ENCODE measurements at places on chromosomes 4 and X.

- DNase-seq, result no peak
These were observed 69.8 kb upstream of the FAT4 start for GRCh38 chr4:125244848-125245450.

DNA sequence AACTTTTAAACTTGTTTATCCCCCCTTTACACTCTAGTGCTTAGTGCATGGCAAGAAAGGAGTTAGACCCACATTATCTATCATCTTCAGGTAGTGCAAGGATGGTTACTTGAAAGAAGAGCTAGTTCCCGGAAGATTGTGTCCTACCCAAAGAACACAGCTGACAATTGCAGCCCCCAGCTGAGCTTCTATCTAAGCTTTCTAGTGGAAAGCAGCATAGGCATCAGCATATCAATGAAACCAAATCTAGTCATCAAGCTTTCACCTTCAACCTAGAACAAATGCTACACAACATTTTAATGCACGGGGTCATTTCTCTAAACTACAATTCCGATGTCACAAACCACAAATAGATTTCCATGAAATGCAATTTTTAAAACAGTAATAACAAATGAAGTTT is 88.9 kb upstream of the TFDP3 start:
- no peak for DNase-seq

GRCh38 chr4:38088321-38088720 is 128.1 kb downstream of the PTTG2 start:
- DNase-seq, result no peak

GRCh38 chr4:91746551-91746950 is 557.2 kb upstream of the GRID2 start:
- no peak for DNase-seq

GRCh38 chrX:19293606-19294325 is 50.0 kb upstream of the PDHA1 start:
- DNase-seq, result no peak

DNA sequence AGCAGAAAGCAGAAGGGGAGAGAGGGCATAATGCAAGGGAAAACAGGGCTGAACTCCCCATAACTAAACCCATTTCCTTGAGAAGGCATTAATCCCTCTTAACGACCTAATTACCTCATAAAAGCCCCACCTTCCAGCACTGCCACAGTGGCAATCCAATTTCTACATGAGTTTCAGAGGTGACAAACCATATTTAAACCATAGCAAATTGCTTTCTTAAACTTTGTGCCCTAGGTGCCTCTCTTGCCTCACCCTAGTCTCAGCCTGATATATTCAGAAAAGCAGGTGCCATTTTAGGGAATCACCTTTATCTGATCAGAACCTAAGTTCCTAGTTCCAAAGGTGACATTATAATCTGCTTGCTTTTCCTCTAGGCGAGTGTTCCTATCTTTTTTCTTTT is 48.9 kb downstream of the SLC34A2 start:
- DNase-seq, result no peak

- DNase-seq, result no peak
These were observed 4.0 kb upstream of the MSX1 start for GRCh38 chr4:4855301-4856070.

GRCh38 chrX:45811326-45811725 is 610.6 kb upstream of the DIPK2B start:
- no peak for DNase-seq

- peak; percentile 2 for DNase-seq
These were observed 488.3 kb downstream of the MAGEE1 start for GRCh38 chrX:76915836-76916235.

DNA sequence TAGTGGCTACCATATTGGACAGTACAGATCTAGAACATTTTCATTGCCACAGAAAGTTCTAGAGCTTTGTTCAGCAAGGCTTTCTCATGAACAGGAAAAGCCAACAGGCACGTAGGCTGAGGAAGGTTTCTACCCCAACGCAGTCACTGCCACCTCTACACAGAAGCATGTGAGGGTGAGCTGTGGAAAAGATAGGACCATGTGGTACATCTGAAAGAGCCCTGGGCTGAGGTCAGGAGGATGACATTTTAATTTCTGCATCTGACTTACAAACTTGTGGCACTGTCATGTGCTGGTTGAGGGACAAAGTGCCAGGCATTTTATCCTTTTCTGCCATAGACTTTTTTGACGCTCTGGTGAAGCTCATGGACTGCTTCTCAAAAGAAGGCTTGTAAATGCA is 454.2 kb downstream of the BCOR start:
- no peak for DNase-seq

DNA sequence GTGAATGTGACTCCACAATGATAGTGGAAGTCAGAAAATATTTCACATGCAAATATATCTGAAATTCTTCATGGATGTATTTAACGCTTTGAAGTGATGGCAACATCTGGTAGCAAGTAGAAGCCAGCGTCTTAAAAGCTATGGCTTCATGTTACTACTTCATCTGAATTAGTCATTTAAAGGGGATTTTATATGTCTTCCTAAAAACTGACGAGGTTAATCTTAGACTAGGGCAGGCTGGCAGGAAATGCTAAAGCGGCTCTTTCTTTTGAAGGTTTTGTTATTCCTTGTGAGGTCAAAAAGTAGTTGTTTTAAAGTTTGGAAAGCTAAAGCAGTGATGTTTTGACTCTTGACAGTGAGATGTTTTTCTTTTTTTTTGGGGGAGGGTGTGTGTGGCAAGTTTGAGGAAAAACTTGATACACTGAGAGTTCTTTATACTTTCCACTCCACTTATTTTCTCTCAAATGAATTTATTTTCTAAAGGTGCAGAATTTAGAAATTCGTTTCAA is 22.6 kb downstream of the PLS3 start:
- no peak for DNase-seq

DNA sequence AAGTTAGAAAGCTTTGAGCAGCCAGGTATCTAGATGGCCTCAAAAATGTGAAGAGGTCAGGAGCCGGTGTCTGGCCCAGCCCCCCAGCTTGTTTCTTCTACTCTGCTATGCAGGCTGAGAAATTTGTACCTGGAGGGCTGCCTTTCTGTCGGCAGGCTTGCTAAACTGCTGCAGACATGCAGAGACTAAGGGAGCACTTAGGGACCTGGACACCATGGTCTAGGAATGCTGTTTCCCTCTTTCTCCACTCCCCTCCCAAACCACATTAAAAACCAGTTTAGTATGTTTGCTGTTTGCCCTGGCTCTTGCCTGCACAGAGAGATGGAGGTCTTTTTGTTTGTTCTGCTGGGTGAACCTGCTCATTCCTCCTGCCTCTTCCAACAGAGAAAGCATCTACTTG is 157.1 kb upstream of the DGKK start:
- no peak for DNase-seq

- DNase-seq, result no peak
These were observed 27.7 kb downstream of the FNIP2 start for GRCh38 chr4:158796370-158797140.

DNA sequence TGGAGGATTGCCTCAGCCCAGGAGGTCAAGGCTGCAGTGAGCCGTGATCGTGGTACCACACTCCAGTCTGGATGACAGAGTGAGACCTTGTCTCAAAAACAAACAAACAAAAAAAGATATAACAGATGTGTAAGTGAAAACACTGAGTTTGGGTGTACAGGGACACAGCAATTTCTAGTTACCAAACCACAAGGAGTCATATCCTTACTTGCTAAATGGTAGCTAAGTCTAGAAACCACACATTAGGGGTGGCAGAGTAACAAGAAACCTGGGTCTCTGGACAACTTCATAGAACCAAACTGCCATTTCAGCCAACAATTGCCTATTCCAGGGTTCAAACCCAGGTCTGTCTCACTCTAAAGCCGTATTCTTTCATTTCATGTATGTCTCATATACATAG is 20.8 kb downstream of the PPEF2 start:
- no peak for DNase-seq

DNA sequence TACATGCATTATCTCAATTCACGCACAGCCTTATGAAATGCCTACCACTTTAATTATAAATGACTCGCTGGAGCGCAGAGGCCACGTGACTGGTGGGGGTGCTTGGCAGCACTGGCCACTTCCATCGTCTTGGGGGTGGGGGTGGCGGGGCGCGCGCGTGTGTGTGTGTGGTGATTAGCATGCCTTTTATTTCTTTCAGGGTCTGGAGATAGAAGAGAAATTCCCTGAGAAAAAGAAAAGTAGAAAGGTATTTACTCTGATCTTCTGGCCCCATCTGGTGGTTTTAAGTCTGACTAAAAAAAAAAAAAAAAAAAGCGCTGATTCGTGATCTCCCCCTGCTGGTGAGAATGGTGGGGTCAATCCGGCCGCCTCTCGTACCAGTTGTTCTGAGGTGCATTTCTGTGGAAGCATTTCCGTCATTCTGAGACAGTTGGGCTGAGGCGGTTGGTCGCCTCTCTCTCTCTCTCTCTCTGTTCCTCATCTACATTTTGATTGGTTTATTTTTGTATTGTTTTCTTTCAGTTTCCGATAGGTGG is at the start of gene CCNB3:
Gene CCNB3 (plus strand): TSS at position 402 of the 536 bp plus-strand sequence. CDS start 80,399 bp downstream, outside the sequence.
- DNase-seq, result no peak

DNA sequence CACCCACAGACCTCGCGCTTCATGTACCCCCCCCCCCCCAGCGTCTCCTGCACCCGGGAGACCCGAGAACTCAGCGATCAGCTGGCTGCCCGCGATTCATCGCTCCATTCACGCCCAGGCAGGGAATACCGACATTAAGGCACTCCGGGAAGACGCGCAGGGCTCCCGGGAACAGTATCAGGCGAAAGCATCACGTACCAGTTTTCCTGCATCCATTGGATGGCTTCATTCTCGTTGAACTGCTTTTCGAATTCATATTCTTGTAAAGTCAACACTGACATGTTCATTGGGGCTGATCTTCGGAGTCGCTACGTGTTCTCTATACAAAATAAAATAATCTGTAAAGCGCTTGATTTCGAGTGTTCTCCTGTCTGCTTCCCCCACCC is 373 bp downstream of the ELOVL6 start:
- no peak for DNase-seq

GRCh38 chrX:10795721-10796120 is 175.3 kb upstream of the MID1 start:
- DNase-seq, result no peak

- no peak for DNase-seq
These were observed 9.5 kb upstream of the BEX1 start for GRCh38 chrX:103073467-103073866.

DNA sequence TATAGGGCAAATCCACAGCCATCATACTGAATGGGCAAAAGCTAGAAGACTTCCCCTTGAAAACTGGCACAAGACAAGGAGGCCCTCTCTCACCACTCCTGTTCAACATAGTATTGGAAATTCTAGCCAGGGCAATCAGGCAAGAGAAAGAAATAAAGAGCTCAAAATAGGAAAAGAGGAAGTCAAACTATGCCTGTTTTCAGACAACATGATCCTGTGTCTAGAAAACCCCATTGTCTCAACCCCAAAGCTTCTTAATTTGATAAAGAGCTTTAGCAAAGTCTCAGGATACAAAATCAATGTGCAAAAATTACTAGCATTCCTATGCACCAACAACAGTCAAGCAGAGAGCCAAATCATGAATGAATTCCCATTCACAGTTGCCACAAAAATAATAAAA is 160.3 kb downstream of the CXXC4 start:
- no peak for DNase-seq

DNA sequence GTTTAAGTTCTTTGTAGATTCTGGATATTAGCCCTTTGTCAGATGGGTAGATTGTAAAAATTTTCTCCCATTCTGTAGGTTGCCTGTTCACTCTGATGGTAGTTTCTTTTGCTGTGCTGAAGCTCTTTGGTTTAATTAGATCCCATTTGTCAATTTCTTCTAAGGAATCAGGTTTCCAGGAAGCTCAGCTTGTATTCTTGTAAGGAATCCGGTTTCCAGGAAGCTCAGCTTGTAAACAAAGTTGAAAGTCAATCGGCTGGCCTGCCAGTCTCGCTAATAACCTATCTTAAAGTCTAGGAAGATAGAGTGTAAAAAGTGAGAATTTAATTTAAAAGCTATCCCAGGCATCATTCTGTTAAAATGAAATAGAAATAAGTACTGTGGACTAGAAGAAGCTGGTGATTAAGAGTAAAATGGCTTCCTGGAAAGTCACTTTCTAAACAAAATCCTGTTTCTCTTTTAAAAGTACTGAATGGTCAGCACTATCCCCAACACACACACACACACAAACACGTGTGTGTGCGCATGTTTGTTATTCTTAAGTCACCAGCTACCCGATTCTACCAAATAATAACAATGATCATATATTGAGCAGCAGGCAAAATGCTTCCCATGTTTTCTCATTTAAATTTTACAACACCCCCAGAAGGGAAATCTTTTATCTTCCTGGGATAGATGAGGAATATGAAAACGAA is 171.7 kb downstream of the PAPSS1 start:
- no peak for DNase-seq

GRCh38 chr4:118898684-118899138 is 10.1 kb downstream of the SYNPO2 start:
- DNase-seq, result no peak

GRCh38 chr4:124946696-124947095 is 234.2 kb upstream of the ANKRD50 start:
- no peak for DNase-seq

GRCh38 chrX:49309401-49309981 is 6.0 kb downstream of the GAGE10 start:
- DNase-seq, result no peak

DNA sequence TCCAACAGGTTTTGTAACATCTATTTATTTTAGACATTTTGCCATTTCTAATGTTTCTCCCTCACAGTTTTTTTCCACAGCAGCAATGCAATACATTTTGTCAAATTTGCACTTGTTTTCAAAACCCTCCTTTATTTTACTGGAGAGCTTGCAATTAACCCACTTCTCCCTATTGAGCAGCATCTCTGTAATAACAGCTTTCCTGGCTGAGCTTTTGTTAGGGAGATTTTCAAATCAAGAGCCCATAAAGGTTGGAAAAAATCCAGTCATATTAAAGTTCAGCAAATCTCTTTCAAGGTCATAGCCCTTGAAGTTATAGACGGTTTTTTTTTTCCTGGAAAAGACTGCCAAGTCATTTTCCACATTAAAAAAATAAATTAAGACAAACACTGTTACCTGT is 450.6 kb upstream of the TENM3 start:
- DNase-seq, result no peak

GRCh38 chr4:144574000-144574399 is 72.0 kb upstream of the HHIP start:
- no peak for DNase-seq

DNA sequence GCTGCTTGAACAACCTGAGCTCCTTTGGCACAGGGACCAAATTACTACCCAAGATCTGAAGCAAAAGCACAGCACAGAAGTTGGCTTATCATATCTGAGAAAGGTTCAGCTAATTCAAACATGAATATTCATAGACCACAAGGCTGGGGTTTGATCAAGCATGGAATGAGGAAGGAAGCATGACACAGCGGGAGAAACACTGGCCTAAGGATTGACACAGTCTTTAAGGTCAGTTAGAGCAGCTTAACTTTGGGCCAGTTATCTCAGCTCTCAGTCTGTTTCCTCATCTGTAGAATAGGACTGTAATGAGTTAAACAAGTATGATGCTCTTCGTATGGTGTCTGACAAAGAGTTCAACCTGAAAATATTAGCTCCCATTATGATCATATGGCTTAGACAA is 88.5 kb upstream of the CBR4 start:
- no peak for DNase-seq

Data from thoracic aorta (tissue), 2 donors.